ENCODE measurements at places on chromosomes 3 and 15. TPM values are rescaled to one million over a fixed set of nuclear protein-coding genes. Genes with fewer than 3 reads are reported as not detected.

DNA sequence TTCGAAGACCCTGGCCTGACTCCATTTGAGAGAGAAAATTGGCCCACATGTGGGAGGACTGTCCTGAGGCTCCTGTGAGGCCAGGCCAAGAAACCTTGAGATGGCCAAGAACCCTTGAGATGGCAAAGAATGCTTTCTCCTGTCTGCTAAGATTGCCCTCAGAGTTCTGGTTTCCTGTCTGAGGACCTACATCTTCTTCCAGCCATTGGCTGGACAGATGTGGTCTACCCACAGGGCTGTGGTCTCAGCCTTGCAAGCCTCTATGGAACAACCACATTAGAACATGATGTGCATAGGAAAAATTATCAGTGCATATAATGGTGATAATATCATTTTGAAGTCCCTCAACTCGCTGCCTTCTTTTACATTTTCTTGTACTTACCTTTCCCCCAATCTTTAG is 10.8 kb upstream of the RASA2 start:
- no peak for ATAC-seq

Gene NAALADL2
- 1.1 TPM for total RNA-seq

- ATAC-seq, result no peak
Measured at GRCh38 chr15:36673987-36674386, 94.6 kb downstream of the CDIN1 start.

DNA sequence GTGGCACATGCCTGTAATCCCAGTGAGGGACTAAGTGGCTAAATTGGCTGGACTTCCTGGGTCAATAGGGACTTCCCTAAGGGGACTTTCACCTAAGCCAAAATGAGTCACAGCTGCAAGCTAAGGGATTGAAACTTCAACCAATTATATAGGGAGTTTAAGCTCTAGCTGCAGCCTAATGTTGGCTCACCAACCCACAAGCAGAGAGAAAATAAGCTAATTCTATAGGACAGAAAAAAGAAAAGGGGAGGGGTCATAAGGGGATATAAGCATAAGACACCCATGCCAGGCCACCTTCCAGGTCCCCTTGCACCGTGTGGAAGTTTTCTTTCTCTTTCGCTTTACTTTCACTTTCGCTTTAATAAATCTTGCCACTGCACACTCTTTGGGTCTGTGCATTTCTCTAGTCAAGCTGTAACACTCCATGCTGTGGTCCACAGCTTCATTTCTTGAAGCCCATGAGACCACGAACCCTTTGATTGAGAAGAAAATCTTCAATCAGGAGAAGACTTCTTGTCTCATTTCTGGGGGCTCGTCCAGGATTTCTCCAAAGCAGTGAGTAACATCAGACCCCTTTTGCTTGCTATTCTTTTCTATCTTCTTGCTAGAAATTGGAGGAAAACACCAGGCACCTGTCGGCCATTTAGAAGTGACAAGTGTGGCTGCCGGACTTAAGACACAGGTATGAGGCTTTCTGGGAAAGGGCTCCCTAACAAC is 192.3 kb downstream of the IGSF11 start:
- peak; percentile 29 for ATAC-seq

DNA sequence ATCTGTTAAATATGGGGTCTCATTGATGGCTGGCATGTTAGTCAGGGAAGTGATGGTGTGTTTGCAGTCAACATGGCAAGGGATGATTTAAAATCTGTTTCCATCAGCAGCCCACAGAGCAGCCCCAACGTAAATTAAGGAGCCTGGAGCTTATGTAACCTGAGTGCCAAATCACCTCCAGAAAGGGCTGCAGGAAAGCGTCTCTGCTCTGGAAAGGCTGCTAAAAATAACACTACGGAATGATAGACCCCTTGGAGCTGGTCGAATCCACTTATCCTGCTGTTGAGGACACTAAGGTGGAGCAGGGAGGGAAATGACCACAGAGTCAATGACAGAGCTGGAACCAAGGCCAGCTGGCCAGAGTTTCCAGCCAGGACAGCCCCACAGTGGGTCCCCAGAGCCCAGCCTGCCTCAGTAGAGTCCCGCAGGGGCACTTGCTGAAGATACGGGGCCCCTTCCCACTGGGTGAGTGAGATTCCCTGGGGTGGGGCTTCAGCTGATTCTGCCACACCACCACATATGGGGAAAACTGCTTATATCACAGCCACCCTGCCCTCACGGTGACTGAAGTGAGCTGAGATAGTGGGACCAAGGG is 63.5 kb downstream of the EPHB1 start:
- ATAC-seq, result no peak

Gene NFKBIZ
- total RNA-seq, result 0.94 TPM

GRCh38 chr3:18556503-18557135 is 131.5 kb upstream of the SATB1 start:
- ATAC-seq, result no peak

GRCh38 chr3:171456765-171457606 is 3.2 kb downstream of the TNIK start:
- ATAC-seq, result no peak
